ENCODE measurements at places on chromosomes 3 and 15. TPM values are rescaled to one million over a fixed set of nuclear protein-coding genes. Genes with fewer than 3 reads are reported as not detected.

Gene GOLGA6D
- total RNA-seq: not detected

Gene C15orf39
- total RNA-seq: 3.6 TPM

Gene IQGAP1
- total RNA-seq: 141 TPM

Gene P3H2
- total RNA-seq: 9.6 TPM

Gene PRR23C
- not detected for total RNA-seq

Gene RTP1
- total RNA-seq: not detected

Gene CHRNA5
- total RNA-seq: 1.8 TPM

Gene PLIN1
- not detected for total RNA-seq

Gene FRMD4B
- total RNA-seq: 36.6 TPM

Gene RSRC1
- total RNA-seq: 26.8 TPM

Gene SHC4
- total RNA-seq: 0.22 TPM

Gene SSUH2
- total RNA-seq: not detected

Gene GOLGA6B
- not detected for total RNA-seq

Gene SEMA3F
- 16.1 TPM for total RNA-seq

Gene MCF2L2
- total RNA-seq: 0.22 TPM

Gene ALDH1L1
- not detected for total RNA-seq

Gene ANKRD34C
- not detected for total RNA-seq

Gene FHIT
- 0.22 TPM for total RNA-seq

Gene CFAP100
- not detected for total RNA-seq

Gene NEK11
- 2.0 TPM for total RNA-seq

Gene SLC51A
- total RNA-seq: not detected

Gene ZPLD1
- not detected for total RNA-seq

Gene PPP1R14D
- total RNA-seq: not detected

Gene CLCN2
- total RNA-seq: 1.5 TPM

Gene GXYLT2
- under 0.01 TPM for total RNA-seq

Gene ZNF502
- 2.6 TPM for total RNA-seq

Gene FBLN2
- 2.6 TPM for total RNA-seq

Gene SLC15A2
- total RNA-seq: 0.20 TPM

Gene MYZAP
- total RNA-seq: 49.7 TPM

Gene HRG
- not detected for total RNA-seq

Gene PIERCE2
- total RNA-seq: 0.87 TPM

Gene DPPA2
- total RNA-seq: not detected

Gene TATDN2
- 7.2 TPM for total RNA-seq

Gene ZDHHC19
- total RNA-seq: not detected

Gene TUSC7
- not detected for total RNA-seq

Gene CD80
- not detected for total RNA-seq

Gene SPINK8
- not detected for total RNA-seq

Gene ARPIN
- total RNA-seq: 11.1 TPM

Gene ACKR4
- total RNA-seq: 1.3 TPM

Gene CACNA1D
- not detected for total RNA-seq

Gene GPR15
- total RNA-seq: not detected

Gene BUB1B
- total RNA-seq: 10.5 TPM
